Brain microvascular endothelial cell (primary cell): ENCODE measurements at places on chromosomes 4 and X.

GRCh38 chr4:55010550-55010949, 114.8 kb downstream of the KDR start:
- DNase-seq: no peak

DNA sequence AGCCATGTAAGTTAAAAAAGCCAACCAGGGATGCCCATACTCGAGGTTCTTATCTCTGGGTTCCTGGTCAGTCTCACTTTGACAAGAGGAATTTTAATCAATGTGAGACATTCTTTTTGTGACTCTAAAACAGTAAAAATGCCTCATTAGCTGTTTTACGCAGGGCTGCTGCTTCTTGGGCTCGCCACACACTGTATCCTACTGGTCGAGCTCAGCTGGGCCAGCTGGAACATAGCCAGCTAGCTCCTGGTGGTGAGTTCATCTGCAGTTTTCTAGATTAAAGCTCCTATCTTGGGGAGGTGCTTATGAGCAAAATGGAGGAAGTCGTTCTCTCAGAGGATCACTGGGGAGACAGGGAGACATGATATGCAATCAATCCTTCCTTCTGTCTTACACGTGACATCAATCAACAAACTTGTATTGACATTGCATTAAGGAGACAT, 55.9 kb upstream of the LEF1 start:
- DNase-seq: peak; percentile 60

DNA sequence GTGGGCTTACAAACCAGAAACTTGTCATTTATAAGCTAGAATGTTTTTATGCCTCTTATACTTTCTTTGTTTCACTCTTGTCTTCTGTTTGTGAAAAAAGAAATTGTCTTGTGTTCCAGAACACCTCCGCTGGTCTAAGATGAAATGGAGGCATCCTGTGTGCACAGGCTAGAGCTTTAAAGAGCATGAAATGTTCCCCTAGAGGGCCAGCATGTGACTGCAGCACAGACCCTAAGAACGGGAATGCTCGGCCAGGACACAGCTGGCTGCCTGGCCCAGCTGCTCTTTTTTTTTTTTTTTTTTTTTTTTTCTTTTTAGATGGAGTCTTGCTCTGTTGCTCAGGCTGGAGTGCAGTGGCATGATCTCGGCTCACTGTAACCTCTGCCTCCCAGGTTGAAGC, 33.6 kb downstream of the SETD7 start:
- DNase-seq: no peak

- no peak for DNase-seq
Observed at GRCh38 chr4:113811359-113811758, 49.8 kb upstream of the CAMK2D start.

- DNase-seq: peak; percentile 20
Observed at GRCh38 chrX:45006002-45006800, 133.2 kb downstream of the KDM6A start.

DNA sequence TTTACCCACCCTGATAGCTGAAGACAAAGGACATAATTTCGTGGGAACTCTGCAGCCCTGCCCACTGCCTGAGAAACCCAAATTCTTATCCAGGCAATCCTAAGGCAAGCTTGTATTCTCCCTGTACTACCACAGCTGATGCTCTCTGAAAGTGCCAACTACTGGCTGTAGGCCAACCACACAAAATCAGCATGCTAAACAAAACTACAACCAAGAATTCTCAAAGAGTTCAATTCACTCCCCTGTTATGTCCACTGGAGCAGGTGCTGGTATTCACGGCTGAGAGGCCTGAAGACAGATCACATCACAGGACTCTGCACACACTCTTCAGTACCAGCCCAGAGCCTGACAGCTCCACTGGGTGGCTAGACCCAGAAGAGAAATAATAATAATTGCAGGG, 375.9 kb upstream of the NDST4 start:
- DNase-seq: no peak

- no peak for DNase-seq
Observed at GRCh38 chr4:78601013-78601412, 49.4 kb downstream of the ANXA3 start.

DNA sequence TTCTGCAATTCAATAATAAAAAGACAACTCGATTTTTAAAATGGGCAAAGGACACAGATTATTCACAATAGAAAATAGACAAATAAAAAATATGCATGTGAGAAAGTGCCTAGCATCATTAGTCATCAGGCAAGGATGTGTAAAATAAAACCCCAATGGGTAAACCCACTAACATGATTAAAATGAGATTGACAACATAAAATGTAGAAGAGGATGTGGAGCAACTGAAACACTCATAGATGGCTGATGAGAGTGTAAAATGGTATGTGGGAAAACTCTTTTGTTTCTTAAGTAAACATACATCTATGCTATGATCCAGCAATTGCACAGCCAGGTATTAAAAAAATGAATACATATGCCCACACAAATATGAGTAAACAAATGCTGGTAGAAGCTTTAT, 177.6 kb downstream of the IQCM start:
- DNase-seq: peak; percentile 33

- no peak for DNase-seq
Observed at GRCh38 chrX:49161632-49162031, 926 bp upstream of the MAGIX start.

DNA sequence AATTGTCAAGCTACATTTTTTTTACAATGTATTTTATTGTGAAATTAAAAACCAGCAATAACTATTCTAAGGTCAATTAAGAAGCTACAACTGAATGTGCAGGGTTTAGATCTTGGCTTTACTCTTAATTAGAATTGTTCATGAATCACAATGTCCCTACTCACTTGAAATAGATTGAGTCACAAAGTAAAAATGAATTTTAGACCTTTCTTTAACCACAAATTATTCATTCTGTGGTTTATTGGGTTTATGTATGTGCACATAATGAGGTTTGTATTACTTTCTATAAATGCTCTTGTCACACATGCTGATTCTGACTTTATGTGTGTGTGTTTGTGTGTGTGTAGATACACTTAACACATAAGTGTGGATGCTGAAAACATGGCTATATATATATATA, 647.0 kb upstream of the AADAT start:
- DNase-seq: no peak

DNA sequence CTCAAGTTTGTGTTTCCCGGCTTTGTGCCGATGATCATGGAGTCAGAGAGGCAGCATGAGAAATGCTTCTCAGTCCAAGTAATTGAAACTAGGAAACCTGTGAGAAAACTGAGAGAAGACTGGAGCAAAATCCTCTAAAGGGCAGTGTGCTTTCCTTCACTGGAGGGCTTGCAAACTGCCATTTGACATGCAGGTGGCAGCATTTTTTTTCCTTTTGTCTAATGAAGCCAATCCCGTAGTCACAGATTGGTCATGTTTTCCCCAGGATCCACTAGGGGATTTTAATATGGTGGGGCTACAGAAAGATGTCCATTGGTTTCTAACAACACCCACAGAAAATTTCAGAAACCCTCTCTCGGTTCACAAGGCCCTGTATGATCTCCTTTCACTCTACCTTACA, 117.4 kb upstream of the NUDT10 start:
- DNase-seq: no peak

- no peak for DNase-seq
Observed at GRCh38 chr4:53023677-53024299, 161.7 kb downstream of the RASL11B start.

DNA sequence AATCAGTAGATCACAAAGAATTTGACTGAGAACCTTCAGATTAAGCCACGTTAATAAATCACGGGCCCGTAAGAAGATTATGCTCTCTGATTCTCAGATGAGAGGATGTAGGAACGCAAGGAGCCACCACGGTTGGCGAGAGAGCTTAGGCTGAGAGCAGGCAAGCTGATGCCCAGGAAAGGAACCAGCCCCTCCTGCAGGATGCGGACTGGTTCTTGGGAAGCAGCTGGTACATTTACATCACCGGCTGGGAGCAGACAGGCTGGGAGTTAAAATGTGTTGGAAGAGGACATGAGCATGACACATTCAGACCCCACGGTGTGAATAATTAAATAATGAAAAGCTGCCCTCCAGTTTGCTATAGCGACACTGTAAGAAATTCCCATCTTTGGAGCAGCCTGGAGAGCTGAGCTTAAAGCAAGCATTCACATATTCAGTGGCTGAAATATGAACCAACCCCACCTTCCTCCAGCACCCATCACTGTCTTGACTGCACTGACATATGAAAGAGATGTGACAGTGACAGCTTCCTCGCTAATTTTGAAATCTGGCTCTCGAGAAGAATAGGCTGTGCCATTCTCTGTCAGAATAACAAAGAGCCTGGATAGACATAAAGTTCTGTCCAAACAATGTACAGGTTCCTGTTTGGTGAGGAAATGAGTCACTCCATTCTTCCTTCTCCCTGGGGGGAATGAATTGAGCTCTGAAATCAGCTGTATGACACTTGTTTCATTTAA, 33.1 kb downstream of the LNX1 start:
- DNase-seq: peak; percentile 44

GRCh38 chrX:99469439-99469838, 940.6 kb downstream of the PCDH19 start:
- no peak for DNase-seq

GRCh38 chr4:913280-913618, 18.9 kb downstream of the GAK start:
- DNase-seq: no peak

DNA sequence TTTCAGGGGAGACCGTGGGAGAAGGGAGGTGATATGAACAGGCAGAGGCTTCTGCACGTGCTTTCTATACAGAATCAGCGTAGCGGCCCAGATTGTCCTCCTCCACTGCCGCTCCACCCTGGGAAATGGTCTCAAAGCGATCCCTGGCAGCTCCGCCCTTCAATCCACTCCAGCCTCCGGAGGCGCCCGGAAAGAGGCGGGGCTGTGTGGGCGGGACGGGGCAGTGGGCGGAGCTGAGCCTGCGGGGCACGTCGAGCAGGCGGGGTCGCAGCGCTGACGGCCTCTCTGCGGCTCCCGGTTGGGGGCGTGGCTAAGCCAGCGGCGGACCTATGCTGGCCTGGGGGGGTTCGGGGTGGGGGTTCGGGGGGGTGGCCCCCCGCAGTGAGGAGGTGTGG, 210 bp upstream of the SMIM10L2A start:
- peak; percentile 21 for DNase-seq

- no peak for DNase-seq
Observed at GRCh38 chr4:60019946-60020345, 1180.2 kb upstream of the ADGRL3 start.

GRCh38 chrX:120365320-120365719, 3.4 kb downstream of the ATP1B4 start:
- DNase-seq: no peak

GRCh38 chr4:174713181-174713580, 115.9 kb downstream of the GLRA3 start:
- DNase-seq: no peak

- DNase-seq: no peak
Observed at GRCh38 chrX:1713296-1713695, 98.4 kb downstream of the ASMT start.

GRCh38 chrX:151031391-151031975, 48.3 kb downstream of the HMGB3 start:
- DNase-seq: no peak

DNA sequence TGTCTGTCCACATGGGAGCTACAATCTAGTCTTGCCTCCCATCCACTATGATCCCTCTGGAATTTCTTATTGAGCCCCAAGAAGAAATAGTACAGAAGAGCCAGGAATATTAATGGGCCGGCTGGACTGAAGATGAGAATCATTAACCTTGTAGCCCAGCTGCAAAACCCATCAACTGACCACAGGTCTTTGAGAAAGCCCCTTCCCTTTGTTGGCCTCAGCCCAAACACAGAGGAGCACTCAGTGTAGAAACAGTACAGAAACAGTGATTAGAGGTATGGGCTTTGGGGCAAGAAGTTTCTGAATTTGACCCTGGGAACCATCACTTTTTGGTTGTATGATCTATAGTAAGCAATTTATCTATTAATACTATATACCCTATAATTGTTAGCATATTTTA, 76.8 kb upstream of the RAB40AL start:
- no peak for DNase-seq

- no peak for DNase-seq
Observed at GRCh38 chrX:114626323-114626722, 42.4 kb downstream of the HTR2C start.

- no peak for DNase-seq
Observed at GRCh38 chrX:65493431-65493830, 41.2 kb downstream of the LAS1L start.

GRCh38 chr4:41475402-41475801, 62.6 kb upstream of the LIMCH1 start:
- DNase-seq: no peak

DNA sequence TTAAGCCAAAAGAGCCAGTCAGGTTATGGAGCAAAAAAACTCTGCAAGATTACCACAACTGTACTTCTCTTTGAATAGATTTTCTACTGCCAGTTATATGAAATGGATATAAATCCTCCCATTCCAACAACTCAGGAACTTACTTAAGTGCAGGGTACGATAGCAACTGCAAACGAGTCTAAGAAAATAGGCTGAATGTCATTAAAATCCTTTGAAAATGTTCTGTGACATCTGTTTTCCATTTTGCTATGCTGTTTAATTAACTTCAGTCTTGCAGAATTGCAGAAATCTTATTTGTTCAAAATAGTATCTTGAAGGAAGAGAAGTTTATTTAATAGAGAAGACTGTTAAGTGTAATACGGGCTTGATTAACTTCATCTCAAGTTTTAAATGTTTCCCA, 243.8 kb downstream of the PALLD start:
- no peak for DNase-seq

DNA sequence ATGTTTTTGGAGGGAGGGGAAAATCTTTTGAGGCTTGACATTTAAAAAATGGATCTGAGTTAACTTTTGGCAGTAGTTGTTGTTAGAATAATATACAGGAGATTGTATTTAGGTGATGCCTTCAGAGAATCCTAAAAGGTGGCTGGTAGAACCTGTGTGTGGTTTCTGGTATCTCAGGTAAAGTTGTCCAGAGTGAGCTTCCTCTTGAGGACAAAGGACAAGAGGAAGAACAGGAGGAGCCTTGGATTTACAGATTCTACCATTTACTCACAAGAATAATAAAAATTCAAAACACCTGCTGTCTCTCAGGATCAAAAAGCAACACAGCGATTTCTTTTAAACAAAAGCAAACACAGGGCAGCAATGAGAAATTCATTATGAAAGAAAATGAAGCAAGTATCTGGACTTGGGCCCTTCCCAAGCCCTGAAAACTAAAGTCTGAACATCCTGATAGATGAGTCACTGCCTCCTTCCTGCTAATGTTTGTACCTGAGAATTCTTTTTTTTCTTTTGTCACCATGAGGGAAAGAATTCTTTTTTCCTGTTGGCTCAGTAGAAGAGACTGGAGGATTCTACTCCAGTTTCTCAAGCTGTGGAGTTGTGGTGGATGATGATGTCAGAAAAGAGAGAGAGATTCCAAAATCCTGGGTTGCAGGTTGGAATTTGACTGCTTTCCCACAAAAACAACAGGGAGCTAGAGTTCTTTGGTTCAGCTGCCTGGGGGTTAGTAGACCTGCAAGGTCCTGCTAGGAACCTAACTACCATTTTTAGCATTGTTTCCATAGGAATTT, 31.5 kb upstream of the RAPGEF2 start:
- peak; percentile 53 for DNase-seq

- DNase-seq: peak; percentile 85
Observed at GRCh38 chr4:24210332-24210902, 320.6 kb upstream of the PPARGC1A start.

DNA sequence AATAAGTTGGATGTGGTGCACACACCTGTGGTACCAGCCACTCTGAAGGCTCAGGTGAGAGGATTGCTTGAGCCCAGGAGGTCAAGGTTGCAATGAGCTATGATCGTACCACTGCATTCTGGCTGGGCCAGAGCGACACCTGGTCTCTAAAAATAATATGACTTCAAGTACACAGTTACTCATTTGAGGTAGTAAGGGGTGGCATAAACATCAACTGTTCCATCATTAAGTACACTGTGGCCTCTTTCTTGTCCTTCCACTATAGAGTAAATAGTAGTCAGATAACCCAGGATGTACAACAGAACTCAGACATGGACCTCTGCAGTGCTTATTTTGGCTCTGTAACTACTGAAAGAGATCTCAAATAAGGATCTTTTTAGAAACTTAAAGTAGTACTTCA, 10.6 kb downstream of the FAM9B start:
- DNase-seq: no peak
